ENCODE measurements at places on chromosomes 3 and 15.

- DNase-seq = no peak
These were observed 80.2 kb downstream of the BFSP2 start for GRCh38 chr3:133479895-133480669.

DNA sequence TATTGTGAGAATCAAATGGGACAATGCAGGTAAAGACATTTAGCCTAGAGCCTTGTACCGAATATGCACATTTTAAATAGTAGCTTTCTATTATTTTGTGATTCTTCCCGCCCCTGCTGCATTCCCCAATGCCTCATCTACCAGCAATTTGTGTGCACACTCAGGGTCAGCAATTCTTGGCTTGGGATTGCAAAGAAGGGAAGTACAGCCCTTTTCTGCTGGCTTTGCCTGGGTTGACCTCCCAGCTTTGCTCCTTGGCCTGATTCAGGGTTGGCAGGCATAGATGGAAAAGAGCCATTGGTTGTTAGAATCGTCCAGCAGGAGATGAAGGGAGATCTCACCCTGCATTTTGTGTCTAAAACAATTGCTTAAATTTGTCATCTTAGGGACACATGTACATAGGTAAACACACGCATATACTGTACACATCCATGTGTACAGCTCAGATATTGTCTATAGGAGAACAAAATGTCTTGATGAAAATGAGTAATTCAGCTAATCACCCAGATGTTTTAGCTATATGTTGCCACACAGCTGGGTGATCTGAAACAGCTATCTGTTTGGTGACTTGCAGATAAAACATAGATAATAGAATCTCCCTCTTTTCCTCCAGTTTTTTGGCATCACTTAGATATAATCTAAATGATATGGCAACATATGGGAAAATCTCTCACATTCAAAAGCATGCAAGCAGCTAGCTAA, 340.9 kb upstream of the TBL1XR1 start:
- DNase-seq = no peak

GRCh38 chr3:39753391-39753790, 56.0 kb upstream of the MYRIP start:
- no peak for DNase-seq

DNA sequence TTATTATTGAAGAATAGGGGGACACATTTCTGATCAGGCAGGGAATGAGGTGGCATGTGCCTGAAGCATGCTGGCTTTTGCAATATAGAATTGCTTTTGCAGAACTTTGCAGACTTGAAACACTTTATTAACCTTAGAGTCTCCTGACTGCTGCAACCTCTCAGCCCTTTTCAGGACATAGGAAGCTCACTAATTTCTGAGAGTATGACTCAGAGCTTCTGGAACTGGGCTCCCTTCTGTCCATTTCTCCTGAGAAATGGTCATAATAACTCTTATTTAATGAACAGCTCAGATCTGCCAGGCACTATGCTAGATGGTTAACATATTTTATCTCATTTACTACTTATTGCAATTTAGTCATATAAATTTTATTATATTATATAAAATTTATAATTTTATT, 38.6 kb upstream of the DGKG start:
- no peak for DNase-seq
